ENCODE measurements at places on chromosomes 12 and 14.

DNA sequence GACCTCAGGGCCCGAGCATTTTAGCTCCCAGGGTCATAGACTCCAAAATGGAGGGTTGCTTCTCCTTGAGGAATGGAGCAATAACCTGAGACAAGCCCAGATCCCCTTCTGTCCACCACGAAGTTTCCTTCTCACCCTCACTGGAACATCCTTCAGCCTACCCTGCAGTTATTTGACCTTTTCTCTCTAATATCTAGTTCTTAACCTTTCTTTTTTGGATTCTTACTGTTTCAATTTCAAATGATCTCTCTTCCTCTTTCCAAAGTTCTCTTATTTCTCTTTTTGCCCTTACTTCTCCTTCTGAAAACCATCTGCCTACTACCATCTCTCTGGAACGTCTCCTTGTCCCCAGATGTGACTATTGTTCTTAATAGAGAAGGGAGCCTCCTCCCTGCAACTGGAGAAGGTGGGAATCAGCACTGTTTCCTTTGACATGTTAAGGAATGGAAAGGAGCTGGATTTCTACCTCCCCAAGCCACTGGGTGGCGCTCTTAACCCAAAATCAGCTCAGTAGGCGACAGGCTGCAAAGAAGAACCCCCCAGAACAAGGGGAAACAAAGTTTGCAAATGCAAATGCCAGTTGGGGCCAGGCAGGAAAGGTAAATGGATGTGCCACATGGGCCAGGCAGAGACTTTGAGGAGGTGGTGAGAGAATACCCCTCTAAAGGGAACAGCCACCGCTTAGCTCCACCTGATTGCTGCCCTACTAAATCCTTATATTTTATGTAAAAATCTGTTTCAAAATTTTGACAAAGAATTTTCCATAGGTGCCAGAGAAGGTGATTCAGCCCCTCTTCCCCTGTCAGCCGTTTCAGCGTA, 22.4 kb upstream of the PDE1B start:
- DNase-seq = no peak

- no peak for DNase-seq
Observed at GRCh38 chr12:70354787-70355186, 11.3 kb upstream of the KCNMB4 start.

- DNase-seq = no peak
Observed at GRCh38 chr12:96457191-96457930, 32.0 kb upstream of the CFAP54 start.

DNA sequence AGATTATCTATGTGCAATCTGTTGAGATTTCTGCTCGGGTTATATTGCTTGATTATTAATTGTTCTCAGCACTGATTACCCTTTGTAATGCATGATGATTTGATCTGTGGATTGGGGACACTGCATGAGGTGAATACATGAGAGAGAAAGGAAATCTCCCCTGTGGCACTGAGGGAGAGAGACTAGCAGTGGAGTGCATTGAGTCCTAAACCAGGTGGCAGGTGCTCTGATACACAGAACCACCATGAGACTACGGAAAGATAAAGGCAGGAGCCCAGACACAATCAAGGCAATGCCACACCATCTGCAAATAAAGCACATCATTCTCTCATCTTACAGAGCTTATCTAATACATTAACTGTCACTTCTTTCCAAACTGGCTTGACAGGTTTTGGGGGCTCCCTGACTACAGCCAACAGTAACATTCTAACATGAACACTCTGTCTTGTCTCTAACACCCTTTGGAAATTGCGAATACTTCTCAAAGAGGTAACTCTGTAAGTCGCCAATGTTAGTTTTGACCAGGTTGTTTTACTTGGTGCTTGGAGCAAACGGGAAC, 37.6 kb upstream of the TSPAN8 start:
- DNase-seq = no peak

DNA sequence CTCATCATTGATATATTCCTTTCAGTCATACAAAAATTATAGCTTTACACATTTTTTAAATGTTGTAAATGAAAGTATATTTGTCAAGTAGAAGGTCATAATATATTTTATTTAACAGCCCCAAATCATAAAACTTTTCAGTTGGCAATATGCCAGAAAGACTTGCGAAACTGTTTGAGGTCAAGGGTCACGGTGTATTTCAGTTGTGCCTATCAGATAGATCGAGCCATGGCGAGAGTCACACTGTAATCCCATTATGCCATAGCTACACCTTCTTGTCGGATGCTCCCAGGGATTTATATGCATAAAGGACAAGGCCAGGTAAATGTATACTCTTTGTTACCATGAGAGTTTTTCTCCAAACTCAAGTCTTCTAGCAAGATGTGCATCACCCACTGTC, 26.7 kb upstream of the G2E3 start:
- DNase-seq = no peak

- DNase-seq = no peak
Observed at GRCh38 chr12:42056130-42056529, 88.5 kb downstream of the GXYLT1 start.

GRCh38 chr12:119681728-119682638, 14.1 kb downstream of the PRKAB1 start:
- no peak for DNase-seq

- no peak for DNase-seq
Observed at GRCh38 chr12:118526255-118527095, 150.1 kb downstream of the SUDS3 start.

- no peak for DNase-seq
Observed at GRCh38 chr12:4034921-4035320, 161.7 kb upstream of the PARP11 start.

GRCh38 chr12:42370013-42370412, 44.0 kb downstream of the PPHLN1 start:
- DNase-seq = no peak

DNA sequence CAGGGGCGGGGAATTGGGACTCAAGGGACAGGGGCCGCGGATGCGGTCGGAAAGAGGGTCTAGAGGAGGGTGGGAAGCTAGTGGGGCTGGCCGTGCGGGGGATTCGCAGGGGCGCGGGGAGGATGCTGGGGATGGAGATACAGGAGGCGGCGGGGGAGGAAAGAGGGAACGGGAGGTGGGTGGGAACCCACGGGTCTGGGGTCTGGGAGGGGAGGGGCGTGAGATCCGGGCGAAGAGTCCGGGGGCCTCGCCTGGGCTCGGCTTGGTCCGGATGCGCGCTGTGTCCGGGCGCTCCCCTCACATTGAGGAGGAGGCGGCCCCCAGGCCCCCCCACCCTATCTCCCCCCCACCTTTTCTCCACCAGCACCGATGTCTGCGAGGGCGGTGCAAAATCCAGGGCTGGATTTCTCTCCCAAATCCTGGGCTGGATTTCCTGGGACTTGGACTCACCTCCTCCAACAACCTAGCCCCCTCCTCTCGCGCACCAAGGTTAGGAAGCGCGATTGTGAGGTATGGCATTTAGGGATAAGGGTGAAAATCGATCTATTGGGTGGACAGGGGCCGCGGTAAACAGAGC, at the start of gene AGAP2:
Gene AGAP2, minus strand, starts transcription at position 82 of the 577 bp plus-strand sequence. CDS start 496 bp downstream, outside the sequence.
- DNase-seq = no peak

GRCh38 chr12:122312926-122313325, 46.6 kb upstream of the VPS33A start:
- DNase-seq = no peak

DNA sequence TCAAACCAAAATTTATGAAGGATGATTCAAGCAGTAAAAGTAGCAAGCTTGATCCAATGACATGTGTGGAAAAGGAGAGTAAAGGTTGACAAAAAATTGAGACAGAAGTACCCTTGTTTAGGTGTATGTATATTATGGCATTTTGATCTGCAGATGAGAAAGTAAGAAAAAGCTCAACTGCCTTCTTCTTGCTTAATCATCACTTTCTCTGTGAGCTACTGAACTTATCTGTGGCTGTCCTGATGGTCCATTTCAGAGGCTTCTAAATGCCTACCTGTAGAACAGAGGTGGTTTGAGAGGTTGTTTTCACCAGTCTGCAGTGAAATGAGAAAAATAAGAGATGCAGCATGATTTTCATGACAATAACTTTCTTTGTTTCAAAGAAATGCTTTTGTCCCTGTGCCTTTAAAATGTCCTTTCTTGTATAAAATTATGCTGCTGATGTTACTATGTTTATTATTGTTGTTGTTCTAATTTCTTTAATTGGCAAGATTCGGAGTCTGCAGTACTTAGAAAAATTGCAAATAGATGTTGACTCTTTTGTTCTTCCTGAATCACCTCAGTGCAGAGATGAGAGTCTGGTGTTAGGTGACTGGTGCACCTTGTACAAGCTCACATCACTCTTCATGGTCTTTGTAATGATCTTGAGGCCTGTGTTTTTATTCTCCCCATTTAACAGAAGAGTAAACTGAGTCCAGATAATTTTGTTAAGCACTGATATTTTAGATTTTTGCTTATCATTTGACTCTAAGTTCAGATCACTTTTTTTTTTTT, 821.9 kb downstream of the VRK1 start:
- no peak for DNase-seq

- no peak for DNase-seq
Observed at GRCh38 chr12:56105609-56105902, 1.2 kb downstream of the PA2G4 start.

DNA sequence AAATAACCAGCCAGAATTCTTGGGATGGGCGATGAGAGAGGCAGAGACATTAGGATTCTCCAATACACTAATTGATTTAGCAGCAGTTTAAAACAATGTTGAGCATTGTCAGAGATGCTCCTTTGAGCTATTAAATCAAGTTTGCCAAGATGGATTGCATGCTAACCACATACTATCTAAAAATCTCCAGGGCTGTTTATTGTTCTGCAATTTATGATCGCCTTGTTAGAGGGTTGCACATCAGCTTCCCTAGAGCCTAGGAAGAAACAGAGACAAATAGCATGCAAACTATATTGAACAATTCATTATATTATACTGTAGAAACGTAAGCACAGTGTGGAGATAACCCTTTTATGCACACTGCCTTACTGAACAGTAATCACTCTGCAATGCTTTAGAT, 599.9 kb downstream of the SOX5 start:
- DNase-seq = no peak

DNA sequence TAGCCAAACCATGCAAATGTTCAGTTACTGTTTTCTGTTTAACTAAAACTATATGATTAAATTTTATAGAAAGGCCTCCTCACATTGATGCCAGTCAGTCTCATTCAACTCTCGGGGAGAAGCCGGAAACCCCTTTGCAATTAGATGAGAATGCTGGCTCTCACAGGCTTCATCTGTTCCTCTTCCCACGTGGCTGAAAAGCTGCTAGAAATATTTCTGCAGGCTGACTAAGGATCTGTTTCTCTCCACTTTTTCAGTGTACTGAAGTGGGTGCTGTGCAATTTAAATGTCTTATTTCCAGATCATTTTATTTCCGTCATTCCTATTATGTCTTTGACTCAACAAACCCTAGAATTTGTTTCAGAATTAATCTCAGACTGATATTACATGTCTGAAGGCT, 17.4 kb upstream of the KCNH3 start:
- DNase-seq = no peak

GRCh38 chr14:23068789-23069412, 11.6 kb upstream of the CDH24 start:
- peak; percentile 88 for DNase-seq

DNA sequence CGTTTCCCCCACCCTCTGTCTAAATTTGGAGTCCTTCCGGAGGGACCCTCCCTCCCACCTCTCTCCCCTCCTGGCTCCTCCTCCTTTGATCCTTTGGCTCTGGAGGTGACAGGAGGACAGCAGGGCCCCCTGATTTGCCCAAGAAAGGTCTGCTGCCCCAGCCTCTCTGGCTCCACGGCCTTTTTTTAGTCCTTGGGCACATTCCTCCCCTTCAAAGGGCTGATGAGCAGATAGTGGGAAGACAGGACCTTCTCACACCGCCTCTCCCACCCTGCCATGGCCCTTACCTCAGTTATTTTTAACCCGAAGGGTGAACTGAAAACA, 196 bp upstream of the MYH6 start:
- DNase-seq = no peak

GRCh38 chr14:85308531-85309300, 221.2 kb upstream of the FLRT2 start:
- no peak for DNase-seq

DNA sequence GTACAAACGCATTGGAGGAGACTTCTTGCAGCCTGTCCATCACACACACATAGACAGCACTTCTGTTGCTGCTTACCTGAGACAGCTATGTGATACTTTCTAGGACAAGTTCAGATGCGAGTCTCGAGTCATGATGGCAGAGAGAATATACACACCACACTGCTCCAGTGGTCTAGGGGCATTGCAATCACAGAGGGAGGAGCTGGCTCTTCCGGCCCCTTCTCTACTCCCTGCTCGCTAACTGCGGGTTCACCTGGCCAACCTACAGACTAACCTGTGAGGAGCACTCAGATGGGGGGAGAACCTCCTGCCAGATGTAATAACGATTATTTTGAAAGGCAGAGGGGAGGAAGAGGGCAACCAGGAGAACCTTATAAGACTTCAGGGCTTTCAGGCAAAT, 30.7 kb downstream of the EMP1 start:
- DNase-seq = peak; percentile 64

GRCh38 chr12:30753233-30753632, 1.5 kb downstream of the CAPRIN2 start:
- DNase-seq = no peak

GRCh38 chr14:79101388-79101787, 931.2 kb downstream of the NRXN3 start:
- DNase-seq = no peak

DNA sequence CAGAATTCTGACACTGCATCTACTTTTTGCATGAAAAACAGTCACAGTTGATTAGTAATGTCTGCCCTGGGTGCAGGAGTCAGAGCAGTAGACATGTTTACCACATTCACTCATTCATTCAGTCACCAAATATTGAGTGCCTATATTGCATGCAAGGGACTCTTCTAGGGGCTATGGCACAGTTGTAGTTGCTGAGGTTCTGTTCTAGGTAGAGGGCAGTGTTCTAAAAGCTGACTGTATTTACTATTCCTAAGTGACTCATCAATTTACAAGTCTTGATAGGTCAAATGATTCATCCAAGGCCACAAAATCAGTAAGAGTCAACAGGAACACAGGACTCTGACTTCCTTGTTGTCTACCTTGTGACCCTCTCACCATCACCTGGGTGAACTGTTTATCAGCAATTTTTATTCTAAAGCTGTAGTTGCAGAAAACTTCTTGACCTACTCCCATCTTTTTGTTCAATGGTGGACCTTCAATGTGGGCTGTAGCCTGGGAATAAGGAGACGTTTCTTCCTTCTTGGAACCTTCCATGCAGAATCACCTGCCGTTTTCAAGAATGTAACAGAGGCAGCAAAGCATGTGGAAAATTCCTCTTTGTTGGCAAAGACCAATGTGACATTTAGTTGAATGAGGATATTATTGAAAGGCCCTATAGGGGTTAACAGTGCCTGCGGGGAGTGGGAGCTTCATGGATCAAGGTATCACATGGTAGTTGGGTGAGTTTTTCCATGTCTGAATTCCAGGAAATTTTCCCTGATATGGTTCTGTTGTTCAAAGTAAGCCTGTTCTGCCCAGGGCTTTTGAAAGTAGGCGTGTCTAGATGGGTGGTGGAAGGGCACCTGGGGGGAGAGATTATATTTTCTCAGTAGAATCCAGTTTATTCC, 223.2 kb downstream of the KTN1 start:
- DNase-seq = no peak
